Stimulated activated CD8-positive, alpha-beta memory T cell treated with anti-CD3 and anti-CD28 coated beads, Interleukin-2, amount 100 ng/mL, for 48 hours (primary cell): ENCODE measurements at places on chromosomes 12 and 14.

GRCh38 chr14:98328496-98328895, 943.5 kb downstream of the BCL11B start:
- no peak for DNase-seq

- no peak for DNase-seq
These were observed 79.1 kb downstream of the LRIG3 start for GRCh38 chr12:58841058-58841798.

GRCh38 chr12:40946612-40947194, 241.4 kb upstream of the PDZRN4 start:
- no peak for DNase-seq

DNA sequence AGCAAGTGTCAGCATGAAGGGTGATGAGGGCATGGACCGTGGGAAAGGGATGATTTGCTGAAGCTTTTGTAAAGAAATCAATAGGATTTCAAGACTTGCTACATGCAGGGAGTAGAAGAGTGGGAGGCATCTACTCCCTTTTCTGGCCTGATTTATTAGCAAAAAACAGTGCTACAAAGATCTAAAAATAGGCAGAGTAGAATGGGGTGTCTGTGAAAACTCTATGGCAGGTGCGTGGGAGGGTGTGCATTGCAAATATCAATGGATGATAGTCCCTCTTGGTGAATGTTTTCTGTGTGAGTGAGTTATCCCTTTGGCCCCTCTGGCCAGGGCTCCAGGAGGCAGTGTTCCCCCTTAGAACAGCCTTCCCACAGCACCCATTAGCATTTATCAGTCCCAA, 139.0 kb downstream of the SMOC1 start:
- no peak for DNase-seq

- no peak for DNase-seq
These were observed 194.1 kb downstream of the KTN1 start for GRCh38 chr14:55773984-55774545.
